ENCODE measurements at places on chromosomes 6 and 20. TPM values are rescaled to one million over a fixed set of nuclear protein-coding genes. Genes with fewer than 3 reads are reported as not detected.

DNA sequence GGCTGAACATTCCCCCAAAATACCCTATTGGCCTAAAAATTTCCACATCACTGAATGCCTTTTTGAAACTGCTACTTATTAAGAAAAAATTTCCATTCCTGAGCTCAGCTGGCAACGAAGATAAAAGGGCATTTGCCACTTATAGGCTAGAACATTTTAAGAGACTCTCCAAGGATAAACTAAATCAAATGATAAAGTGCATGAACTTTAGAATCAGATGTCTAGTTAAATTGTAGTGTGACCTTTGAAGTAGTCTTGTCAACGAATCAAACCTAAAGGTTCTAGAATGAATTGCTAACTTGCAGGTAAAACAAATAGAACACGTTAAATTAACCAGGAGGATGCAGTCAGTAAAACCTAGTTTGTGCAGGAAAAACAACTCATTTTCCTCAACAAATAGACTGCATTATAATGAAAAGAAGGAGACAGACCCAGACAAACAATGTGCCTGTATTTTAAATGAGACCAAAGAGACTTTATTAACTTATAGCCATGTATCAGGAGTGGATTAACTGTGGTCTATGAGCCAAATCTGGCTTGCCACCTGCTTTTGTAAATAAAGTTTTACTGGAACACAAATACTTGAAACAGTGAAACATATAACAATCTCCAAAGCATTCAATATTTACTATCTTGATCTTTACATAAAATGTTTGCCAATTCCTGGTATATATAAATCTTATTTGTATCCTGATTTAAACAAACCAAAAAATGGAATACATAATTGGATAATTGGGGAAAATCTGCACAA is 184.4 kb downstream of the MEI4 start:
- no peaks in the 10 kb centered on the region for H3K27me3 ChIP-seq
- H3K36me3 ChIP-seq: no peaks in the 10 kb centered on the region
- no peak overlapping the region for H3K27ac ChIP-seq
- H3K4me3 ChIP-seq: no peak overlapping the region
- DNase-seq: no peak

- no peak overlapping the region for H3K4me3 ChIP-seq
- H3K36me3 ChIP-seq: no peaks in the 10 kb centered on the region
- H3K4me1 ChIP-seq: no peaks in the 10 kb centered on the region
Measured at GRCh38 chr20:46000262-46000996, 8.3 kb upstream of the MMP9 start.

- no peaks in the 10 kb centered on the region for H3K27me3 ChIP-seq
- peak; percentile 90 for DNase-seq
- peak overlapping the region; percentile 7 for H3K4me3 ChIP-seq
- H3K36me3 ChIP-seq: peaks cover 99% of the 10 kb centered on the region
- peak overlapping the region; percentile 88 for H3K27ac ChIP-seq
Measured at GRCh38 chr6:52503851-52504781, 72.7 kb downstream of the TRAM2 start.

GRCh38 chr6:139376017-139376330 is 1.5 kb upstream of the CITED2 start:
- peak overlapping the region; percentile 94 for H3K27ac ChIP-seq
- no peaks in the 10 kb centered on the region for H3K27me3 ChIP-seq
- DNase-seq: peak; percentile 86
- H3K4me3 ChIP-seq: peak overlapping the region; percentile 94
- H3K4me1 ChIP-seq: peaks cover 23% of the 10 kb centered on the region

GRCh38 chr6:21731411-21732031 is 138.0 kb downstream of the SOX4 start:
- DNase-seq: no peak
- no peaks in the 10 kb centered on the region for H3K27me3 ChIP-seq
- no peak overlapping the region for H3K27ac ChIP-seq
- H3K4me3 ChIP-seq: no peak overlapping the region
- H3K36me3 ChIP-seq: no peaks in the 10 kb centered on the region

DNA sequence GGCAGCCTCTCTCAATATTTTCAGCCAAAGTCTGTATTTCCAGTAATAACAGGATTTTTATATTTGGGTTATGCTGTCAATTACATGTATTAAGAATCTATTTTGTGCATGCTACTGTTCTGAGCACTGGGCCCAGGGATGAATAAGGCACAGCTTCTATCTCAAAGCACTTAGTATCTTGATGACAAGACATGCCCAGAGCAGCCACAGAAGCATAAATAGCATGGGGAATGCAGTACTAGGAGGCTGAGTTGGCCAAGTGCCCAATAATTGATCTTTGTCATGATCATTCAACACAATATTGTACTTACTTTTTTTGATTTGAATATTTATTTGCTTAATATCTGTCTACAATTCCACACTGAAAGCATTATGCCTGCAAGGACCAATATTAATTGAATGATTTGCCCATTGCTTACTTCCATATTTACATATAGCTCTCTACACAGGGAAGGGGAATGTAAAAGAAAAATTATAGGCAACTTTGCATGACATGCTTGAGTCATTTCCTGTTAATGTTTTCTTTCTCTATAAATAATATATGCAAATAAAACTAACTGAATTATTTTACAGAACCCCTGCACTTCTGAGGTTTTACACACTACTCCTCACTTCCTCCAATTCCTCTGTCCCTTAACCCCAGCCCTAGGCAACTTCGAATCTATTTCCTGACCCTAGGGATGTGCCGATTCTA is 298.9 kb upstream of the BMP2 start:
- no peak overlapping the region for H3K27ac ChIP-seq
- no peak overlapping the region for H3K4me3 ChIP-seq
- no peaks in the 10 kb centered on the region for H3K4me1 ChIP-seq
- DNase-seq: no peak

DNA sequence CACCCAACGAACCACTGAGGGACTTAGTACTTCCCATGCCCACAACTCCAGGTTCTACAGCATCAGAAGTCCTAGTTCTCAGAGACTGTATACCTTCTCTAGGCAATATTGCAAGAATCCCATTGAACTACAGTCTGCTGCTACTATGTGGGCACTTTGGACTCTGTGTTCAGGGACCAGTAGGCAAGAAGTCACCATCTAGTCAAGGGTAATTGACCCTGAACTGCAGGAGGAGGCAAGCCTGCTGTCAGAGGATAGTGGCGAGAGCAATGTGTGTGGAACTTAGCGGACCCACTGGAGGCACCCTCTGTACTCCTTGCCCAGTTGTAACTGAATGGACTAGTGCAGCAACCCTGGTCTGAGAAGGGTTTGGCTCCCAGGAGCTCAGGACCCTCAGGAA is 15.7 kb downstream of the HEBP2 start:
- no peaks in the 10 kb centered on the region for H3K4me1 ChIP-seq
- no peaks in the 10 kb centered on the region for H3K27me3 ChIP-seq
- no peaks in the 10 kb centered on the region for H3K36me3 ChIP-seq

- peaks cover 48% of the 10 kb centered on the region for H3K4me1 ChIP-seq
- peaks cover 25% of the 10 kb centered on the region for H3K36me3 ChIP-seq
- H3K4me3 ChIP-seq: peak overlapping the region; percentile 97
Measured at GRCh38 chr6:43771858-43772680, 2.1 kb downstream of the VEGFA start.

DNA sequence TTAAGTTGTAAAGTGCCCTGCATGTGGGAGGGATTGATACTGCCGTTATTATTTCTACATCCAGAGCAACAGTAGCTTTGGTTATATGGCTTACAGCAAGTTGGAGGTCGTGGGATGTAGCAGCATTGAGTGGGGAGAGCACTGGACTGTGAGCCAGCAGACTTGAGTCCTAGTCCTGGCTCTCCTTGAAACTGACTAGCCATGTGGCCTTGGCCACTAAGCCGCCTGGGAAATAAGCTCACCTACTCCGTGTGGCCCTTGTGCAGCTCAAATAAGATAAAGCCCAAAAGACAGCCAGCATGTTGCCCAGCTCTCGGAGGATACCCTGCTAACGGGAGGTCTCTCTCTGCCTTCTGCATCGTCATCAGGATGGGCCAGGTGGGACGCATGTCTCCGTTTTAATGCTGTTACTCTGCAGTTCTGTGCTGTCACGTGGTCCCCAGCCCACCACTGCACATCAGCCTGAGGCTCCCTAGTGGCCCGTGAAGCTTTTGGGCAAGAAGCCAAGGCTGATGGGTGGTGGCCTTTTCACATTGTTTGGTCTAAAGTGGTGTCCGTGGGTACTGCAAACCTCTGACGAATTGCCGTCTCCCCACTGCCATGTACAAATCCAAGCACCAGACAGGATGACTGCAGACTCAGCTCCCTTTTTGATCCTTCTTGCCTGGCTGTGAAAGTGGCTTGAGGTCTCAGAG is 7.9 kb downstream of the EPB41L1 start:
- no peaks in the 10 kb centered on the region for H3K27me3 ChIP-seq
- no peak overlapping the region for H3K27ac ChIP-seq
- H3K4me1 ChIP-seq: peaks cover 6% of the 10 kb centered on the region
- H3K4me3 ChIP-seq: no peak overlapping the region
- no peaks in the 10 kb centered on the region for H3K36me3 ChIP-seq
- peak; percentile 87 for DNase-seq

- DNase-seq: no peak
- H3K4me3 ChIP-seq: no peak overlapping the region
- H3K27ac ChIP-seq: no peak overlapping the region
- H3K4me1 ChIP-seq: no peaks in the 10 kb centered on the region
- no peaks in the 10 kb centered on the region for H3K27me3 ChIP-seq
- no peaks in the 10 kb centered on the region for H3K36me3 ChIP-seq
Measured at GRCh38 chr20:56985066-56985685, 281.3 kb downstream of the BMP7 start.

DNA sequence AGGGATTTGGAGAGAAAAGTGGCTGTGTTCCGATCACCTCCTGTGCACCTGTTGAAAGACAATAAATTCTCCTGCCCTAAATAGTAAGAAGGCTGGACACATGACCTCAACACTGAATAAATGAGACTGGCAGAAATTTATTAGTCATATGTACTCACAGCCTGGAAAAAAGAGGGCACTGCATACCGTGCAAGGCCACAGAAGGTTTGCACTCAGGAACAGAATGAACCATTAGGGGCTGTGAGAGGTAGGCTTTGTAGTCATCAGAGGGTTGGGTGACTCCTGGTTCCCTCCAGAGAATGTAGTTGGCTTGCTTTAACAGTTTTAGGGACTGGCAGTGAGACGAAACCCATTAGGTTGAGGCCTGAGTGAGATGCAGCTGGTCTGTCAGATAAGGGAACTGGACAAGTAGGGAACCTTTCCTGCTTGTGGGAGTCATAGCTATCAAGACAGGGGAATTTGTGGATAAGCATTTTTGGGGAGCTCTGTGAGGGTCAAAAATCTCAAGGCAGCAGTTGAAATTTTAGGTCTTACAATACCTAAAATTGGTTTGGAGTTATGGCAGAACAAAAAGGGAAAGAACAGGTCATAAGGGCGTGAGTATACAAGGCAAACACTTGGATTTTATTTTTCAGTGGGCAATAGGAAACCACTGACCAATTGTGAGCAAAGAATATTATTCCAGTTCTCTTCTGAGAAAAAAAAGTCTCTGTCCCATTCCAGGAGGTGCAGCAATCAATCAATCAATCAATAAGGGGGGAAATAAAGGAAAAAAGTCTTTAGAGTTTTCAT is 67.9 kb upstream of the BTN3A2 start:
- H3K27ac ChIP-seq: peak overlapping the region; percentile 74
- no peak overlapping the region for H3K4me3 ChIP-seq
- no peaks in the 10 kb centered on the region for H3K27me3 ChIP-seq
- H3K4me1 ChIP-seq: peaks cover 21% of the 10 kb centered on the region
- no peak for DNase-seq

- no peak for DNase-seq
- peaks cover 3% of the 10 kb centered on the region for H3K4me1 ChIP-seq
- H3K4me3 ChIP-seq: no peak overlapping the region
- H3K27me3 ChIP-seq: no peaks in the 10 kb centered on the region
- no peak overlapping the region for H3K27ac ChIP-seq
- peaks cover 67% of the 10 kb centered on the region for H3K36me3 ChIP-seq
Measured at GRCh38 chr6:136157743-136158142, 92.4 kb downstream of the MTFR2 start.

DNA sequence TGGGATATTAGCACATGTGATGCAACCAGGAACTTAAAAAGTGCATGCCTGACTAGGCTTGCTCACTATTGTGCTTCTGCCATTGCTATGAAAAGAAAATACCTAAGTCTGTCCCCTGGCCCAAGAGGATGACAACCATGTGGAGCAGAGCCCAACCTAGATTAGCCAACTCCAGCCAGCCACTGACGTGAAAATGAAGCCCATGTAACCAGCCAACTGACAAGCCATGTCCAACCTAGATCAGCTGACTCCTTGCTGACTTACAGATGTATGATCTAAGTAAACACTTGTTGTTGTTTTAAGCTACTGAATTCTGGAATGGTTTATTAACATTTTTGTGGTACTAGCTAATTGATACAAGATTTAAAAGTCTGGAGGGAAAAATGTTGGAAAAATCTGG is 47.5 kb downstream of the PIGU start:
- no peaks in the 10 kb centered on the region for H3K36me3 ChIP-seq
- no peaks in the 10 kb centered on the region for H3K4me1 ChIP-seq
- H3K27me3 ChIP-seq: no peaks in the 10 kb centered on the region

DNA sequence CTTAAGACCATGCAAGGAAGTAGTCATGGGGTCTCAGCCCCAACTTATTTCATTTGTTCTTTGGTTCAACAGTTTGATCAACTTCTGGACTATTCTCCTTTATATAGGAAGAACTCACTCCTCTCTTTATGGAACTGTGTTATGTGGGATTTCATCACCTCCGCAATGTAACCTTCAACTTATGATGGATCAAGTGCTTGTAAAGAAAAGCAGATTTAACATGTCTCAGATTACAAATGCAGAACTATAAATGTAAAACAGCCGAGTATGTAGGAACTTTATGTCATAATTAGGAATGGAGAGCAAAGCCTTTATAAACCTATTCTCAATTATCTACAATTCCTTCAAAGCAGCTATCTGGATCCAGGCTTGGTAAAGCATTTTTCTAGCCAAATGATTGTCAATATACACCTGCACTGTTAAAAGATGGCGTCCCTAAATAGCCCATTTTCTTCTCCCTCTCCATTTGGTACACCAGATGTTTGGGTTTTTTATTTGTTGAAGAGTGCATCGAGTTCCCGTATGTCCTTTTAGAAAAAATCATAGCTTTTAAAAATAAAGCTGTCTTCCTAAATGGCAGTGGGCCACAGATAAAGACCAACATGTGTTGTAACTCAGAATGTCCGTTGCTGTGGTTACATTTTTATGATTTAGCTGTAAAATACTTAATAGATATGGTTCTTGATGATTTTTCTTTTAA is 985.1 kb upstream of the SLC35B3 start:
- no peaks in the 10 kb centered on the region for H3K27me3 ChIP-seq
- H3K36me3 ChIP-seq: no peaks in the 10 kb centered on the region
- H3K4me3 ChIP-seq: no peak overlapping the region
- no peak overlapping the region for H3K27ac ChIP-seq
- H3K4me1 ChIP-seq: no peaks in the 10 kb centered on the region

DNA sequence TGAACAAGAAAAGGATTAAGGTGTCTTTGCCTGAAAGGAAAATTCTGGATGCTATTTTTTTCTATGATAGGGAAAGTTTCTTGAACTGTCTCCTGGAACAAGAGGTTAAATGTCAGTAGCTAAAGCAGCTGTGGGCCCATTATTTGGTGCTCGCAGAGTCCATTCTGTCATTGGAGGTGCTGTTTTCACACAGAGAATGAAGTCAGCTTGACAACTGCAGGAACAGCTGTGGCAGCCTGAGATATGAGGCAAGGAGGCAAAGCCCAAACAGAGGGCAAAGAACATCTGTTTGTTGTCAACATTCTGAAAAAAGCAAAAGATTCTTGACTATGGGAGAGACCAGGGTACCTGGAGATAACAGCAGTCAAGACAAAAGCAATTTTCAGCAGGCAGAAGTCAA is 548.2 kb downstream of the KIF16B start:
- no peak for DNase-seq
- no peaks in the 10 kb centered on the region for H3K27me3 ChIP-seq
- no peaks in the 10 kb centered on the region for H3K4me1 ChIP-seq
- H3K27ac ChIP-seq: no peak overlapping the region
- no peak overlapping the region for H3K4me3 ChIP-seq

NKAIN2 gene
- total RNA-seq: under 0.01 TPM

EEF1A2 gene
- total RNA-seq: not detected

SPATS1 gene
- not detected for total RNA-seq

SIRPB2 gene
- under 0.01 TPM for total RNA-seq

SLPI gene
- 2.1 TPM for total RNA-seq

GFRA4 gene
- total RNA-seq: not detected

CGAS gene
- 5.9 TPM for total RNA-seq

Measured in osteoblast (primary cell).